ENCODE measurements at places on chromosomes 6 and 20.
A peak's percentile ranks its signal among the peaks of the same experiment; 100 is the strongest.

DNA sequence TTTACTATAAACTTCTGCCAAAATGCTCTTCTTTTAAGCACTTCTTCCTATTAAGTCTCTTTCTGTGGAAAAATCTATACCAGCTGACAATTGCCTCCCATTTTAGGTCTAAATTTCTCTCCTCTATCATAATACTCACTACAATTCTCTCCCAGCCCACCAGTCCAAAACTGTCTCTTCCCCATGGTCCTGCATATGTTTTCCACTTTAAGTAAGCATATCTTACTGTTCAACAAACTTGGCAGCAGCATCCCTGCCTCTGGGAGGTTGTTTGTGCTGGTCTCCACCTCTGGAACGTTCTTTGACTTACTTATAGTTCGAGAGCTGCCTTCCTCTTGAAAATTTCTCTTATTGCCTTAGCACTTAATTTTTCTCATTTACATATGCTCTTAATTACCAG lies 180.5 kb downstream of the COL12A1 start:
- no peak for DNase-seq

DNA sequence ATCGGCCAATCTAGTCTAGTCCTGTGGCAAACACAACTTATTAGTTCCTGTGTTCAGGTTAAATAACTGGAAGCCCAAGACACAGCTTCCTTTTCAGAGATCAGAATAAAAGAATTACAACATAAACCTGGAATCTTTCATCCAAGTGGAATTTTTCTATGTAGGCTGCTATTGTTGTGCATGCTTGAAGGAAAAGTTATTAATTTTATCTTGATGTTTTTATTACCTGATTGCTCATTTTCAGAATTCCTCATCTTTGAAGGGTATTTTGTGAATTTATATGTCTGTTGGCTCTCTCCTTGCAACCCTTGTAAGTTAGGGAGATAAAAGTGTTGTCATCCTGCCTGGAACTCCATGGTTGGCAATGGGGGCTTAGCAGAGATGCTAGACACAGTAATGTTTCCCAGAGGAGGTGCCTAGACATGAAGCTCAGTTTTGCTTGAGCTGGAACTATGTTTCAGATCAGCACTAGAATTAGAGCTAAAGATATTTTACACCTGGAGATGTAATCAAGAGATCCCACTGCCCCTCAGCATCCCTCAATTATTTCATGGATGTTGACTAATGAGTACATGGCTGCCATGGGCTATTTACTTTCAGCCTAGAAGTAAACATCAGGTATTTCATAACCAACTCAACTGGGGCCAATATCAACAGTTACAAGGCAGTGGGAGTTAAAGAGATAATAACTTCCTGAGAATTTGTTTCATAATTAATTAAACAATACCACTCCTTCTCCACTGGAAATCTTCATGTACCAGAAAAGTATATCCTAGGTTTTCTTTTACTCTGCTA lies 367.0 kb upstream of the MARCKS start:
- no peak for DNase-seq

DNA sequence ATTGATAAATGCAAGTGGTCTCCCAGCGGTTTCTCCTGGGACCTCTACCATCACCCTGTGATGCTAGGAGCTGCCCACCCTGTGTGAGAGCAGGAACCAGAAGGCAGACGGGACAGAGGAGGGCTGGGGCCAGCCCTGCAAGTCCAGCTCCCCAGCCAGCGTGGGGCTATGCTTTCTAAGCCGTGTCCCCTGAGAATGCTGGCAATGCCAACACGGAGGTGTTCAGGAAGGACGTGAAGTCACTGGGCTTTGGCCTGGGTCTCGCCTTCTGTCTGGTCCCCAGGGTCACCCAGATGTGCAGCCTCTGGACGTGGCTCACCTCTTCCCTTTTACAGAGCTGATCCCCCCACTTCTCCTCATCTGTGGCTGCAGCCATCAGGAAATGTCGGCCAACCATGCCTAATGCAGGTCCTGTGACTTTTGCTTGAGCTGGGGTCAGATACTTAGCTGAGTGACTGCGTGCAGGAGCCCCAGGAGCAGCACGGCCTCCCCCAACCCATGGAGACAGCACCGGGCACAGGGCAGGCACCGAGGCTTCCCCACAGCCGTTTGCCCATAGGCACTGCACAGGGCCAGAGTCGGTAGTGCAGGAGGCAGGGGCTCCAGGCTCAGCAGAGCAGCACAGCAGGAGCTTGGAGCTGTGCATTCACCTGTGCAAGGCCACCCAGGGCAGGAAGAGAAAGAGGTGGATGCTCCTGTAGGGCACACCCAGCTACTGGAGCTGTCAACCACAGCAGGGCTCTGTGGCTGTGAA lies 66.2 kb downstream of the GNAS-AS1 start:
- no peak for DNase-seq

GRCh38 chr6:30626484-30627366 lies at the start of gene ATAT1:
Gene ATAT1 (plus strand): TSS chr6:30626874.
- DNase-seq: peak; percentile 81

- DNase-seq: peak; percentile 64
These were observed 307.2 kb downstream of the FRK start for GRCh38 chr6:115753446-115753845.

- peak; percentile 56 for DNase-seq
These were observed 1.0 kb upstream of the VSTM2L start for GRCh38 chr20:37901654-37902503.

GRCh38 chr20:8246153-8246552 lies 114.1 kb downstream of the PLCB1 start:
- no peak for DNase-seq

- DNase-seq: no peak
These were observed 75.8 kb downstream of the PSMG4 start for GRCh38 chr6:3334555-3334954.

DNA sequence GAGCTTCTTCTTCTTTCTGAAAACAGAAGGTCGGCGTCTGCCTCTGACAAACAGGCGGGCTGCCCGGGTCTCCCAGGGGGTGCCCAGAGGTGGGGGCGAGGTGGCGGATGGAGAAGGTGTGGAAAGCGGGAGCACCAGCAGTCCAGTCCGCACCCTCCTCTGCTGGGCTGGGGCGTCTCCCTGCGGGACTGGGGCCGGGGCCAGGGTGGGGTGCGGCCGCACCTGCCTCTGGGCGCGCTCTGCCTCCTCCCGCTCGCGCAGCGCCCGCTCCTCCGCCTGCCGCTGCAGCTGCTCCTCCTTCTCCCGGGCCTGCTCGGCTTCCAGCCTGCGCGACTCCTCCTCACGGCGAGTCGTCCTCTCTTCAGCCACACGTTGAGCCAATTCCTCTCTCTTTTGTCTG lies 71.1 kb upstream of the BCLAF1 start:
- DNase-seq: no peak

- no peak for DNase-seq
These were observed 1608.8 kb downstream of the GRIK2 start for GRCh38 chr6:103002282-103002681.

DNA sequence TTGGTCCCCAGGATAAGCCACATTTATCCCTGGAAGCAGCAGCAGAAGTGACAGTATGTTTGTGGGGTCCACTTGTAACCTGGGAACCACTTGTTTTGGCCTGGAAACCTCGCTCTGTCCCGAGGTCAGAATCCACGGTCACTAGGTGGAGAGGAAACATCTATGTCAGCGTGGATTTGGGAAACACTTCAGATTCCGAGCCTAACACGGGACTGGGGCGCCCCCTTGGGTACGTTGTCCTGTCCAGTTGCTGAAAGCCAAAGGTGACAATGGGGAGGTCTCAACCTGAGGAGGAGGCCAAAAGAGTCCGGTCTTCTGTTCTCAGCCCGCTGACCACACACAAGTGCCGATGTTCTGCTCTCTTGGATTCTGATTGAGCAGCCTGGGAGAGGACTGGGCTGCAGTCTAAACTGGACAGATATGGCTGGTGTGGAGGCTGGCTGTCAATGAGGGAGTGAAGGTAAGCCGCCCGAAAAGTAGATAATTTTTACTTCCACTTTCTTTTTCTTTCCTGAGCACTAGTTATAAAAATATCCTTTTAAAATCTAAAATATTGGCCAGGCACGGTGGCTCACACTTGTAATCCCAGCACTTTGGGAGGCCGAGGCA lies 4.9 kb upstream of the ZFP57 start:
- no peak for DNase-seq

DNA sequence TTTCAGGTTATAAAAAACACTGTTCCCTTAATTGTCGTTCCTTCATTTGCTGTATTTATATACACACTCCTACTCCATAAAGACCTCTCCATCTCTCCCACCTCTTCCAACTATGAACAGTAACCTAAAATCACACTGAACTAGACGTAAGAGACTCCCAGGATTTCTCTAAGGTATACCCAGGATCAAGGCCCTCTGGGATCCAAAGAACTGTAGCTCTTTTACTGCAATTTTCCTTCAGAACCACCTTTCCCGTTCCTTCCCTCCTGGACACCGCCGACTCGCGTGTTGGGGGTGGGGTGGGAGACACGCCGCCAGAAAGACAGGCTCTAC lies 680 bp downstream of the LATS1 start:
- no peak for DNase-seq

GRCh38 chr6:24010133-24010532 lies 115.9 kb upstream of the NRSN1 start:
- DNase-seq: no peak

- DNase-seq: no peak
These were observed 148.2 kb downstream of the OPRM1 start for GRCh38 chr6:154187203-154187602.

DNA sequence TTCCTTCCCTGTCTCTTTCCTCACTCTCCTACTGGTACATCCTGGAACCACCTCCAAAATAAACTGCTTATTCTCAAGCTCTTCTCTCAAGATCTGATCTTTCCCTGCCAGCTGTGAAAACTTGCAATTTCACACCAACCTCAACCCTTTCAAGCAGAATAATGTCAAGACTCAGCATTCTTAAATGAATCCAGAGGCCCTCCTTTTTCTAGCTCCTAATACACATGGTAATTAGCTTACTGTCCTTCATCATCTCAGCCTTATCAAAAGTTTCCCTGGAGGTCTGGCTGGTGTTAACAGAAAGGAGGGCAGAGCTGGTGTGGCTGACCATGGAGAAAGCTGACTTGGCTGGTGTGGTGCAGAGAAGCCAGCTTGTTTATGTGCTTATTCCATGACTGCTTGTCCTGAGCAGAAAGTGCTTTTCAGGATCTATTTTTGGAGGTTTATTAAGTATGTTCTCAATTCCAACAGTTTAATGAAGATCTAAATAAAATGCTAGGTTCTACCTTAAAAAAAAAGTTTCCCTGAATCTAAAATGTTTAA lies 50.5 kb downstream of the CFAP61 start:
- DNase-seq: no peak

DNA sequence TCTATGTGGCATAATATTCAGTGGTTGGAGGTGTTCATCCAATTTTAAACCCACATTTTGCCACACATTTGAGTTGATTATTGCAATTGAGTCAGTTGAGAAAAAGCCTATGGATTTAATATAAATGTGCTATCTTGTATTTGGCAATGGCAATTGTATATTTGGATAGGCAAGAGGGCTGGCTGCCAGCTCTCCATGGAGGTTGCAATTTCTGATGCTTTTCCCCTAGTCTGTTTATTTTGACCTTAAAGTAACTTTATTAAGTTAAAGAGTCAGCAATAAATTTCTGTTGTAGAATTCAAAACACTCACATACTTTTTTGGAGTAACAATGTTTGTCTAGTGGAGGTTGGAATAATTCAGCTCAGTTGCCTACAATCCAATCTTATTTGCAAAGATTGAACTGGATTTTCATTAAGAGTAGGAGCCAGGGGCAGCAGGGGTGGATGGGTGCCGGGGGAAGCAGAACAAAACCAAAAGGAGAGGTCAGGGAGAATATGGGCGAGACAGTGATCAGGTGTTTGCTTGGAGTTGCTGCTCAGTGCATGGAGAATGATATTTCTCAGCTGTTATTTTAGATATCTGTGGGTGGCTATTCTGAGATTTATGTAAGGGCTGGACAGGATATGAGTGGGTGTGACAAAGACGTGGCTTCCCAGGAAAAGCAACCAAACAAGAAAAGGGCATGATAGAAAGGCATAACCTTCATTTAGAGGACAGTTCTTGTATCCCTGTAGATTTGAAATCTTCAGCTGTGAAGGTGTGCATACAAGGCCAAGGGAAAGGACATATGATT lies 163.0 kb downstream of the HDGFL1 start:
- peak; percentile 5 for DNase-seq

DNA sequence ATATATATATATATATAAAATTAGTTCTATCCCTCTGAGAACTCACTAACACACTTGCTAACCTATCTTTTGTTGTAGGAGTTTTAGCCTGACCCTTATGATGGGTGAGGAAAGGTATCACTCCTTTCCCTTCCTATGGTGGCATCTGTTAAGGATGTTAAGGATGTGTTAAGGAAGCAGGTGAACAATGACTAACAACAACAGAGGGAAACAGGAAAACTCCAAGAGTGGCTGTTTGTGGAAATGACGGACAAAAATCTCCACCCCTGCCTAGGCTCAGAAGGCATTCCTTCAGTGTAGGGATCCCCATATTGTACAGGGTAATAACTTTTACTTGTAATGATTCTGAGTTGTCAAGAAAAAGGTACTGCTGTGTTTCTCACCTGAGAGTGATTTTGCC lies 8.8 kb upstream of the TPD52L1 start:
- DNase-seq: no peak

DNA sequence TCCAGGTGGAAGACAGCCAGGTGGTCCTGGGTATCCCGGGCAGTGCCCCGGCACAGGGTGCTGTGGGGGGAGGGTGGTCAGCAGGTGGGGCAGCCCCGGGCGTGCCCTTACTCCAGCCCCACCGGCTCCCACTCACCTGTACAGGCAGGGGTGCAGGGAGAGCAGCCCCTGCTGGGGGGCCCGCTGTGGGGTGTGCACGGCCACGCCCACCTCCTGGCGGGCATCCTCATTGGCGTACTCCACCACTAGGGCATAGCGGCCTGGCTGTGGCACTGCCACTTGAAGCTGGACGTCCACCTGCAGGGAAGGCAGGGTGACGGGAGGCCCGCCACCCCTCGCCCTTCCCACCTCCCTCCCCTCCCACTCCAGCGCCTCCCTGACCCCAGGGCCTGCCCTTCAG lies 29.6 kb downstream of the ADRM1 start:
- DNase-seq: no peak

GRCh38 chr6:4113649-4114048 lies 21.7 kb downstream of the ECI2 start:
- DNase-seq: no peak

GRCh38 chr6:168309997-168310396 lies 9.6 kb downstream of the DACT2 start:
- no peak for DNase-seq

DNA sequence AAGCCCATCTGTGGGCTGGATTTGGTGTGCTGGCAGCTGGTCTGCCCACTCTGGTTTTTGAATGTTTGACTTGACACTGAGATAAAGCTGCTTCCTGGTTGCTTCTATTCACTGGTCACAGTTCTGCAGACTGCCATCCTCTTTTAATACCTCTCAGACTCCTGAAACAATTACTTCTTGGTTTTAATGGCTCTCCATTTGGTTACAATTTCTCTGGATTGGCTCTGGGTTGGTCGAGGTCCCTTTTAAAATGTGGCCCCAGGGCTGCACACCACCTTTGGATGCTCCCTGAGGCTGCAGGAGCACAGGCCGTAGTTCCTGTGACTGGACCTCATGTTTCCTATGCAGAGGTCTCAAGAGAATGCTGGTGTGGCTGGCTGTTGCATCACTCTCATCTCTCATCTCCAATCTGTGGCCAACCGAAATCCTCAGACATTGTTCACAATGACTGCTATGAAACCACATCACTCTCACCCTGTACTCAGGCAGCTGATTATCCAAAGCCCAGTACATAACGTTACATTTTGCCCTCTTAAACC lies 98.5 kb downstream of the INSM1 start:
- peak; percentile 55 for DNase-seq
